ENCODE measurements at places on chromosomes 13 and 19.

- DNase-seq, result no peak
These were observed 501.3 kb upstream of the ARGLU1 start for GRCh38 chr13:107069108-107069776.

GRCh38 chr13:81670048-81670447 is 1329.1 kb upstream of the SPRY2 start:
- DNase-seq, result no peak

- no peak for DNase-seq
These were observed 56.1 kb downstream of the MLLT1 start for GRCh38 chr19:6223461-6224307.

GRCh38 chr19:54030895-54031586 is 32.7 kb downstream of the VSTM1 start:
- DNase-seq, result peak; percentile 72

DNA sequence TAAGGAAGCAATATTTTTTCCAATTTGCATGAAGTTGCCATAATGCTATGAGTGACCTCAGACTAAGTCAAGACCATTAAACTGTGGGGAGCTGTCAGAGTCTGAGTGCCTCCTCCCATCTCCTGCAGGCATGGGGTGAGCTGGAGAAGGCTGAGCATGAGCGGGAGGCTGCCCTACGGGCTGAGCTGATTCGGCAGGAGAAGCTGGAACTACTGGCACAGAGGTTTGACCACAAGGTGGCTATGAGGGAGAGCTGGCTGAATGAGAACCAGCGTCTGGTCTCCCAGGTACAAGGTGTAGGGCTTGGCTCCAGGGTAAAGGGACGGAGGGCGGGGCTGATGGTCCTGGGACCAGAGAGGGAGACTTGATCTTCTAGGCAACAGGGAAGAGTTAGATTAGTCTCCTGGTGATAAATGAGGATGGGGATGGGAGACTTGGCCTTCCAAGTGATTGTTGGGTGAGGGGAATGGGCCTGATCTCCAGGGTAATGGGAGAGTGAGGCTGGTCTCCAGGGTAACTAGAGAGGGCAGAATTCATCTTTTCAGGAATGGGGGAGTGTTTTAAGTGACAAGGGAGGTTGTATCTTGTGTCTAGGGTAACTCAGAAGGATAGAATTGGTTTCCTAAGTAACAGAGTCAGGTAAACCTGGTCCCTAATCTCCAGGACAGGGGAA is 36.0 kb downstream of the SPTBN4 start:
- peak; percentile 11 for DNase-seq

Measured in OCI-M1 (cell line).